ENCODE measurements at places on chromosomes 1 and 21.

DNA sequence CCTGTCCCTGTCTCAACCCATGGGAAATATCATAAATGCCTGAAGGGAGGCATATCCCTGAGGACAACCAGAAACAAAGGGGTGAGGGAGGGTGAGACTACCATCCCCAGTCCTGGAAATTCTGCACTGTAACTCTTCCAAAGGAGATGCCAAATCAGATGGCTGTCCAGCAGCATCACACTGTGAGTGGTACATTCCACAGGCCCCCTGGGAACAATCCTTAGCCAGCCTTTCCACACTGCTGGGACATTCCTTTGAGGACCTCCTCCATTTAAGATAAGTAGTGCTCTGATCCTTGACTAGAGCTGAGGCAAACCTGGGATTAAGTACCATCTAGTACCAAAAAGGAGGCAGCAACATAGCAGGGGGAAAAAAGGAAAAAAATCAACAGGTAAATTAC is 10.7 kb downstream of the IVL start:
- no peak for DNase-seq

DNA sequence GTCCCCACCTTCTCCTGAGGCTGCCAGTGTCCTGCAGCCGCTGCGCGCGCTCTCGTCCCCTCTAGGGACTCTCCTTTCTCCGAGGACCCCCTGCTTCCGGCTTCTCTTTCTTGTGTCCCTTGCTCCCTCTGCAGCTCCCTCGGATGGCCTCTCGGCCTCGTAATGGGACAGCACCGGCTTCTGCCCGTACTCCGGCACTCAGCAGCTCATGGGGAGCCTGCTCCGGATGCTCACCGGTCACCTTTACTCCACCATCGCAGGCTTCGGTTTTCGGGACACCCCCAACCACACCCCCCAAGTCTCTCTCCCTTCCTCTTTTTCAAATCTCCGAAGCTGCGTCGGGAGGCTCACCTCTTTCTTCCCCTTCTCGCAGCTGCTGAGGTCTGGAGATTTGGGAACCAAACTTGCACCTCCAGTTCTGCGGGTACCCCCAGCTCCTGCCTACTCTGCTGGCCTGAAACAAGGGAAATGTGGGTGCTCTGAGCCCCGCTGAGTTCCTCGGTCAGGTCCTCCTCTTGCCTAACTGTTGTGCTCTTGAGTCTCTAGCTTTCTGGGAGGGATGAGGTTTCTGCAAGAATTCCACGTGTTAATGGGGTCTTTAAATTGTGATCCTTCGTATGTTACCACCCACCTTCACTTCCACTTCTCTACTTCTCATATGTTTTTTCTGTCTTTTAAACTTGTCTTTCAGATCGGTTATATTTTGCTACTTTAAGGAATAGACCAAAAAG is 930 bp downstream of the CDC14A start:
- no peak for DNase-seq

DNA sequence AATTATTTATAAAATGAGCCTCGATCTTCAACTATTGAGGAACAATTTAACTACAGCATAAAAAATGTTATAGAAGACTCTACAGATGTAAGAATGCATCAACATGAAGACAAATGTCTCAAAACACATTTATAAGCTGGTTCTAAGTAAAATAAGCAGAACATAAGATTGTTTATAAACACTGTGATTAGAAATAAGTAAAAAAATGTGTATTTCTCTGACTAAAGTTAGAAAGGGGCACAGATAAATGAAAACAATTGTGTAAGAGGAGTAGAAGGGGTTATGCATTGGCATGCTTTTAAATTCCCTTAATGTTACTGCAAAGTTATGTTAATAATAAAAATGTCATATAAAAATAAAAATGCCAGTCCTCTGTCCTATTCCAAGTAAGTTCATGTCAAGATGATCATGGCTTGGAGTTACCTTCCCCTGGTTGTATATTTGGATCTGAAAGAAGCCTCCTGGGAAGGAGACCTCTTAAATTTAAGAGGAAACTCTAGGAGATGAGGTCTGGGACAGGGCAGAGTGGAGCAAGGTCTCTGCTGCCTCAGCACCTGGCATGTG is 70.2 kb upstream of the FAM20B start:
- DNase-seq: no peak

- DNase-seq: no peak
Measured at GRCh38 chr1:66348776-66349175, 185.2 kb upstream of the SGIP1 start.

DNA sequence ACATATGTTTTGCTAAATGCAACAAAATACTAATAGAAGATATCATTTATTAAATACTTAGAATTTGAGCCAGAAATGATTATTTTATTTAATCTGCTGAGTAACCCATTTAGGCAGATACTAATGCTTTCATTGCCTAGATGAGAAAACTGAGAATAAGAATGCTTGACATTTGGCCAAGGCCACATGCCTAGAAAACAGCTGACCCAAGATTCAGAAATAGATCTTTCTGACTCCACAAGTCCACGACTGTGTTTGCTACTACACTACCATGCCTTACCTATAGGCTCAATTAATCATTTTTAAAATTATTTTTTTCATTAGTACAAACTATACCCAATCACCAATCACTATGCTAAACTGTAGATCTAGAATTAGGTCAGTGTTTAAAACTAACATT is 129.7 kb downstream of the ATP1B1 start:
- no peak for DNase-seq

DNA sequence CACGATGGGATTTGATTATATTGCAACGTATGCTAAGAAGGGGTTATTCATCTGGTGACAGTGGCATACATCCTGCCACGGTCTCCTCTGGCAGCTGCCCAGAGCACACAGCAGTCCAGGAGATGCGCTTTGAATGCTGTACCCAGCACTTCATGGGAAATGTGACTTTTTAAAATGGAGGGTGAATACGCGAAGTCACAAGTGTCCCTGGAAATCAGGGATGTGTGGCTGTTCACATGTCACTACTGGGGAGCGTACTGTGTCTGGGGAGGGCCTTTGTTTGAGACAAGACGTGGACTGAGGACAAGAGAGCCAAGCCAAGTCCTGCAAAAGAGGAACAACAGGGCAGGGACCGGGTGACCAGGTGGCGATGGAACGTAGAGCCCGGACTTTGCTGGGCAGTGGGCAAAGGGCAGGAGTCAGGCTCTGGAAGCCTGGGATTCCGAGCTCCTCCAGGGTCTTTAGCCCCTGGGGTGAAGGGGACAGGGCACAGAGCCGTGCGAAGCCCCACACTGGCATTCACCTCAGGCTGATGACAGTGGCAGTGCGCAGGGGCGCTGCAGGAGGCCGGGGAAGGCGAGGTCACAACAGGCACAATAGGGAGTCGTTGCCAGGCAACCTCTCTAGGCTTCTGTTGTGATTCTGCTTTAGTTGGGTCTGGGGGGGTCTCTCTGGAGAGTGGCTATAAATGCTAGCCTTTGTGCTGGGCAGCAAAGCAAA is 11.4 kb upstream of the ZBTB21 start:
- no peak for DNase-seq

GRCh38 chr1:90779573-90779972 is 62.5 kb upstream of the BARHL2 start:
- DNase-seq: no peak

- no peak for DNase-seq
Measured at GRCh38 chr1:46689356-46689755, 17.7 kb downstream of the TEX38 start.

GRCh38 chr1:164638492-164639202 is 79.7 kb downstream of the PBX1 start:
- DNase-seq: no peak

DNA sequence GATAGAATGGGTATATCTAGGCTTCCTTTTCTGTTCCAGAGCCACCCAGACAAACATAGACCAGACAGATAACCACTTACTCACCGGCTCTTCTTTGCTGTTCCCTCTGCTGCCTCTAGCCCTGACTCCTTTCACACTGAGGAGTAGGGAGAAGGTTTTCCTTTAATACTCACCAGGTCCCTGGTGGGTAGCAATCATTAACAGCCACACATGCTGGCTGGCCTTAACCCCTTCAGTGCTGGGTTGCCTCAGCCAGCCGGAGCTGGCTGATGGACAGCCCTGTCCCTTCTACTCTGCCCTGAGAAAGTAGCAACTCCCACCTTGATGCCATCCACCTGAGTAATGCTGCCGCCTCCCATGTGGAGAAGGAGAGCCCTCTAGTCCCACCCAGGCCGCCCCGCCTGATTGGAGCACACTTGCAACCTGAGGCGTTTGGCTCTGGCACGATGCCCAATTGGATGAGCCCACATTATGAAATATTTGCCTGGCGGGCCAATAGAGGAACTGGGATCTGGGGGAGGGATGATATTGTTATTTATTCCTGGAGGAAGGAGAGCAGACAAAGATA is 71.6 kb downstream of the PLEKHA6 start:
- DNase-seq: no peak

- DNase-seq: no peak
Measured at GRCh38 chr1:62263006-62263813, 56.0 kb downstream of the KANK4 start.

- DNase-seq: no peak
Measured at GRCh38 chr1:186994897-186995296, 166.1 kb downstream of the PLA2G4A start.

DNA sequence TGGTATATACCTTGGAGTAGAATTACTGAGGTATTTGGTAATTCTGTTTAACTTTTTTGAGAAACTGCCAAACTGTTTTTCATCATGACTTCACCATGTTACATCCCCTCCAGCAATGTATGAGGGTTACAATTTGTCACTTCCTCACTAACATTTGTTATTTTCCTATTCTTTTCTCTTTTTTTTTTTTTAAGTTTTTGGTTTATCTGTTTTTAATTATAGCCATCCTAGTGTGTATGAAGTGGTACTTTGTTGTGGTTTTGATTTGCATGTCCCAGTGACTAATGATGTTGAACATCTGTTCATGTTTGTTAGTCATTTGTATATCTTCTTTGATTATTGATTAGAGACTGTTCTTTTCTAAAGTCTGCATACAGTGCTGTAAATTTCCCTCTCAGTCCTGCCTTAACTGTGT is 147.3 kb downstream of the HS2ST1 start:
- DNase-seq: no peak

DNA sequence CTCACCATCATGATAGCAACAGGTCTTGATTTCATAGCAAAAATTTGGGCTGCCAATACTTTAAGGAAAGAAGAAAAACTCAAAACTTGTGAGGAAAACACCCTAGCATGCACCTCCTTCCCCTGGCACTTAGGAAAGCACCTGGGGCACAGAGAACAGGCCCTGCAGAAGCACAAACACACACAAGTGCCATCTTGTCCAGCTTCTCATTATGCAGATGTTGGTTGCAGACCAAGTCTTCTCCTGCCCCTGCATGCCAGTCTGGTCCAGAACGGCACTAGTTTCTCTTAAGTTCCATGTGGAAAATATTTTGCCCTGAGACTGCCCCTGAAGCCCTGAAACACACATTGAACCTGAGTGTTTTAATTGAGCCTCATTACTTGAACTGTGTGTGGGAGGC is 6.3 kb upstream of the ETV3 start:
- DNase-seq: no peak

GRCh38 chr1:19617376-19617775 is 26.7 kb upstream of the NBL1 start:
- no peak for DNase-seq

GRCh38 chr1:242770366-242770765 is 245.9 kb upstream of the PLD5 start:
- no peak for DNase-seq

All from substantia nigra (tissue), 51 donors.